Spleen (tissue), 13 donors: ENCODE measurements at places on chromosomes 6 and 20. TPM values are rescaled to one million over a fixed set of nuclear protein-coding genes. Genes with fewer than 3 reads are reported as not detected.

DNA sequence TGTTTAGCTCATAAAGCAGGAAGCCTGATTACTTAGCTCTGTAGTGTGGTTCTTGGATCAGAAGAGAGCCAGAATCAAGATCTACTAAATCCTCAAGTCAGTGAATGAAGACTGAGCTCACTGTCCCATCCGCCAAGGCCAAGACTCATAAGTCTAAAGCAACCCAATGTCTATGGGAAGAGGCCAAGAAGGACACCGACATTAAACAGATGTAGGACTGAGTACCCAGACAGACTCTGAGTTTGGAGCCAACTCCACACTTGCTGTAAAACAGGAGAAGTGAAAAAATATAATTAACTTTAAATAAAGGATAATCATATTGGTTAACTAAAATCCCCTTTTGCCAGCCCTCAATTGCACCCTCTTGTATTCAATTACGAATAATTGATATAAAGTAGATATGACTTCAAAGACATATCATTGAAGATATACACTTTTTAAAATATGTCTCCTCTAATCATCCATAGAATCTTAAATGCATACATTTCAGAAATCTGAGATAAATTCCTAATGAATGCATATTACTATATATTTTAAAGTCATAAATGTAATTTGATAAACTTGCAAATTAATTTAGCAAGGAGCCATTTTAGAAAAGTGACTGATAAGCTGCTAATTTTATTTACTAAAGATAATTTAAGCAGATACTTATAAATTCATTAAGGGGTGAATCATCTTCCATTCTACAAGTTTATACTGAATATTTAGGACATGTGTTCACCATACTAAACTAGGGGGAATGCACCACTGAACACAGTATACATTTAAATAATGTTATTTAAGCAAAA lies 617.0 kb upstream of the ARID1B start:
- no peak for DNase-seq

DNA sequence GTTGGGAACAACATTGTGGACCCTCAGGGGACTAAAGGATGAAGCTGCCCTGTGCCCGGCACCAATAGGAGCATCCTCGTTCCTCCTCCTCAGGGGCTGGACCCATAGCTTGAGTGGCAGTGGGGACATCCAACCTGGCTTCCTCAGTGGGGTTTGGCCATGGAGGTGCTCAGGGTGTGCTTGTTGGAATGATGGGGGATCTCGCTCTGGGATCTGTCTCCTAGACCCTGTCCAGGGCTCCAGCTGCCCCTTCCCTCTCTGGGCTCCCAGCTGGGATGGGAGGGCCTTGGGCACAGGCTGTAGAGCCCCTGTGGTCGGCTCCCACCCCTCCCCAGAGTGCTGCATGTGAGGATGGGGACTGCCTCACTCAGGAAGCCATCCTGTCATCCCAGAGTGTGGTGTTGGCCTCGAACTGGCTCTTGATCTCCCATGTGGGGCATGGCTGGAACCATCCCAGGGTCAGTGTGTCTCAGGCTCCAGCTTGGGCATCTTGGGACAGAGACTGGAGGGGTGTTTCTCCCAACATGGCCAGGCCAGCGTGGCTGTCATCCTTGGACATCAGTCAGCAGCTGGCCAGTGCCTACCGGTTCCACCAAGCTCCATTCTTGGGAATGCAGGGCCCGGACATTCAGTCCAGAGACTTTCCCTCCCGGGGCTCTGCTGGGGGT lies 9.5 kb upstream of the MYT1 start:
- no peak for DNase-seq

The GPX5 gene
- polyA plus RNA-seq: not detected

- no peak for DNase-seq
These were observed 22.1 kb upstream of the SLC22A7 start for GRCh38 chr6:43275801-43276576.

DNA sequence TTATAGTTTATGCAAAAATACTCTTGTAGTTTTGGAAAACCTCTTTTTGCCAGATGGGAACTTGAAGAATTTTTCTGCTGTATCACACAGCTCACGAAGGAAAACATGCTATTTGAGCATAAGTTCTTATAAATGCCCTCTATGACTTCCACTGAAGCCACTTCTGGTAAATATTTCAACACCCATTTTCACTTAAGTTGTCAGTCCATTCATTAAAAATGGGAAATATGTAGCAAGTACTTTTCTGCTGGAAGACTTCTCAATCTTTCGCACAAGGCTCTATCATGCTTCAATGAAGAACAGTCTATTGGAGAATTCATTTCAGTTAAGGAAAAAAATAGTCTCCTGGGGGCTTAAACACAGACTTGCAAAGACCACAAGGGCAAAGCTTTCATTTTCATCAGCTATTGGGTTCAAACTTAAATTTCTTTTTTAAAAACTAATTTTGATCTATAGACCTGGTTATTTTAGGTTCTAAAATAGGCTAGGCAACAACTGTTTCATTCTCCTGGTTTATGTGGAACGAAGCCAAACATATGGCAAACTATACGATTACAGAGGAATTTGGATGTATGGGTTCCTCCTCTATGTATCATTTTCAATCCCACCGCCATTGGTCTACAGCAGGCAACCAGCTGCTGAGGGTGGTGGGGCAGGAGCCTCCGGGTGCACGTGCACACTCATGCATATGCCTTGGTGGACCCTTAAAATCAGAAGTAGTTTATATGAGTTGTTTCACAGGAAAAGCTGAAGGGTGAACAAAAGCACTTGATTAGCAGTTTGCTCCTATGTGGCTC lies 38.7 kb downstream of the LAMA4 start:
- no peak for DNase-seq

The TMX4 gene
- polyA plus RNA-seq: 8.3 TPM

The RIPOR3 gene
- 6.1 TPM for polyA plus RNA-seq

DNA sequence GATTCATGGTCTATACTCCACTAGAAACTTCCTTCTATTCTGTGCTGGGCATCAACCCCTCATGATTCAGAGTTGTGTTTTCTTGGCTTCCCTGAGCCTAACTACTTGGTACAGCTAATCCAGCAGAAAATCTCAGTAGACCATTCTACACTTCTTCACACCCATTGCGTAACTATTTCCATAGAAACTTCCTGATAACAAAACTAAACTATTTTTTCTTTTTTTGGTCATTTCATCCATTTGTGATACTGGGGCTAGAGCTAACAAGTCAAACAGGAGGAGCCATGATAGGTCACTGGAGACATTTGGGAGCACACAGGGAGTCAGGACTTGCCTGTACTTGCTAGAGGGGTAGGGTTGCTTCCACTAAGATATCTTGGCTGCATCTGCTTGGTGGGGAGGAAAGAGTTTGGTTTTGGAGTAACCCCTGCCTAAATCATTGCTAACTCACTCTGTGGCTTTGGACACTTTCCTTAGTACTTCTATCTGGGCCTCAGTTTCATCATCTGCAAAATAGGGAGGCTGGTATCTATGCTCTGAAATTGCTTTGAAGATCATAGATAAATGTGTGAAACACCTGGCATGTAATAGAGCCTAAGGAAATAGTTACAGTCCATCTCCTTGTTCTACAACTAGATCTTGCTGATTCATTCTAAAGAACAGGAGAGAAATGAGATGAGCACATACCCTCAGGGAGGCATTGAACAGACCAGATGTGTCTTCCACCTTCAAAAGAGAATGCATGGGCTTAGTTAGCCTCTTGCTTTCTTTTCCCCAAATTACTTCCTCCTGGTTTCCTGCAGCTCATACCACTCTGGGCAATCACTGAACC lies 127.9 kb upstream of the ADGRF1 start:
- no peak for DNase-seq

GRCh38 chr6:168706471-168707177 lies 265.6 kb downstream of the SMOC2 start:
- DNase-seq: no peak

GRCh38 chr20:23823621-23824324 lies 2.8 kb downstream of the CST2 start:
- no peak for DNase-seq

GRCh38 chr6:154041001-154041400 lies 2.0 kb downstream of the OPRM1 start:
- no peak for DNase-seq

DNA sequence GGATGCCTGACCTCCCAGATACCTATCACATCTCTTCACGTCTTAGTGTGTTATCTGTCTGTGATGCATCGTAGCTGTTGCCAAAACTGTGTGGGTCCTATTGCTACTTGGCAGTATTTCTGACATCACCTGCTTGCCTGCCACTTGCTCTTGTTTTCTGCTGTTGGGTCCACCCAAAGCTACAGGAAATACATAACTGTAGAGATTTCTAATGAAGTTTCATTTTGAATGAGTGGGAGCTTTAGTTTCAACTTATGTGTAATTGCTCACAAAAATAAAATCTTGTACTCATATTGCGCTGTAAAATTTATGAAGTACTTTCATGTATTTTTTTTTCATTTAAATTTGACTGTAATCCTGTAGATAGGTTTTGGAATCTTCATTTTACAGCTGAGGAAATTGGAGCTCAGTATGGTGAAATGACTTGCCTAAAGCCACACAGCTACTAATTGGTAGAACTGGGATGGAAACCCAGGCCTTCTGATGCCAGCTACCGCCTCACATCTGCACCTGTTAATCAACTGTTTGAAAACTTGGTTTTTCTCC lies 113.6 kb upstream of the MAN1A1 start:
- no peak for DNase-seq

DNA sequence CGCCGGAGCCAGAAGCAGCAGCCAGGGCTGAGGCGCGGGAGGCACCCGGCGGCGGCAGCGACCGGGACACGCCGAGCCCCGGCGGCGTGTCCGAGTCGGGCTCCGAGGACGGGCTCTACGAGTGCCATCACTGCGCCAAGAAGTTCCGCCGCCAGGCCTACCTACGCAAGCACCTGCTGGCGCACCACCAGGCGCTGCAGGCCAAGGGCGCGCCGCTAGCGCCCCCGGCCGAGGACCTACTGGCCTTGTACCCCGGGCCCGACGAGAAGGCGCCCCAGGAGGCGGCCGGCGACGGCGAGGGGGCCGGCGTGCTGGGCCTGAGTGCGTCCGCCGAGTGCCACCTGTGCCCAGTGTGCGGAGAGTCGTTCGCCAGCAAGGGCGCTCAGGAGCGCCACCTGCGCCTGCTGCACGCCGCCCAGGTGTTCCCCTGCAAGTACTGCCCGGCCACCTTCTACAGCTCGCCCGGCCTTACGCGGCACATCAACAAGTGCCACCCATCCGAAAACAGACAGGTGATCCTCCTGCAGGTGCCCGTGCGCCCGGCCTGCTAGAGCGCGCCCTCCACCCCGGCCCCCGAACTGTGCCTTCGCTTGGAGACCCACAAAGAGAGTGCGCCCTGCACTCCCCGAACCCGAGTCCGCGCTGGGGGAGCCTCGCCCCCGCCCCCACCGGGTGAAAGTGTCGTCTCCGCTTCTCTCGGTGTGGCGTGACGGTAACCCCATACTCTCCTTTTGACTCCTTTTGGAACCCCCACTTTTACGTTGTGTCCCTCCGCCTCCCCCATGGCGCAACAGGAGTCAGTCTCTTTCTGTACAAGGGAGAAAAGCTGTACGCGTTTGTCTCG lies 1.6 kb downstream of the INSM1 start:
- no peak for DNase-seq

- peak; percentile 84 for DNase-seq
These were observed 12.5 kb downstream of the PRDM1 start for GRCh38 chr6:106098383-106099234.

- DNase-seq: no peak
These were observed 23.6 kb downstream of the IL17A start for GRCh38 chr6:52209770-52210169.

DNA sequence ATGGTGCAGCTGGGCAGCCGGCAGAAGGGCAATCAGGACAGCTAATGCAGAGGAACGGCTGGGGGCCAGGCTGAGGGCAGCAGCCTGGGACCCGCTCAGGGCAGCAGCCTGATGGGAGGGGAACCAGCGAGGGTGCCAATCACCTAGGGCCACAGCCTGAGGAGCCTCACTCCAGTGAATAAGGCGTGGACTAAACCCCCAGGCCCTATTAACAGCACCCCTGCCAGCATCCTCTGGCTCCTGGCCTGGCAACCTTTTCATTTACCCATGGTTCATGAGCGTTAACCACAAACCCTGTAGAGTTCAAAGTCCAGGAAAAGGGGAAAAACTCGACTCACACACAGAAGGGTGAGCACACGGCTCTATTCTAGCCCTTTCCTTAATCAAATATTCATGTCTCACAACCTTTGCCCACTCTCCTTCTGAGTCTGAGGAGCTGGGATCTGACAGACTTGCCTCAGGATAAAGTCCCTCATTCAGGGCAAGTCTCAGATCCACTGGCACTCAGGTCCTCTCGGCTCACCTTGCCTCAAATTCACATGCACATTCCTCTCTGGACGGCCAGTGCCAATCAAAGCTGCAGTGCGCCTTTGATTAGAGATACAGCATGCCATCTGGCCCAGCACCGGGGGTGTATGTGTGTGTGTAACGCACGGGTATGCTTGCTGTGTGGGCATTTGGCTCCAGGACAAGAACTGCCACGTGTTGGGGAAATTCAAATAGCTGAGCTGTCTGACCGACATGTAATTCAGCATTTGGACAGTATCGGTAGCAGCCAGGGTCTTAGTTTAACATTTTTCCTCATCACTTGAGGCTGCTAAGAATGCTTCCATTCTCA lies 86.9 kb upstream of the TRAF3IP2 start:
- no peak for DNase-seq

- no peak for DNase-seq
These were observed 7.2 kb upstream of the HDAC2 start for GRCh38 chr6:113978084-113978675.

DNA sequence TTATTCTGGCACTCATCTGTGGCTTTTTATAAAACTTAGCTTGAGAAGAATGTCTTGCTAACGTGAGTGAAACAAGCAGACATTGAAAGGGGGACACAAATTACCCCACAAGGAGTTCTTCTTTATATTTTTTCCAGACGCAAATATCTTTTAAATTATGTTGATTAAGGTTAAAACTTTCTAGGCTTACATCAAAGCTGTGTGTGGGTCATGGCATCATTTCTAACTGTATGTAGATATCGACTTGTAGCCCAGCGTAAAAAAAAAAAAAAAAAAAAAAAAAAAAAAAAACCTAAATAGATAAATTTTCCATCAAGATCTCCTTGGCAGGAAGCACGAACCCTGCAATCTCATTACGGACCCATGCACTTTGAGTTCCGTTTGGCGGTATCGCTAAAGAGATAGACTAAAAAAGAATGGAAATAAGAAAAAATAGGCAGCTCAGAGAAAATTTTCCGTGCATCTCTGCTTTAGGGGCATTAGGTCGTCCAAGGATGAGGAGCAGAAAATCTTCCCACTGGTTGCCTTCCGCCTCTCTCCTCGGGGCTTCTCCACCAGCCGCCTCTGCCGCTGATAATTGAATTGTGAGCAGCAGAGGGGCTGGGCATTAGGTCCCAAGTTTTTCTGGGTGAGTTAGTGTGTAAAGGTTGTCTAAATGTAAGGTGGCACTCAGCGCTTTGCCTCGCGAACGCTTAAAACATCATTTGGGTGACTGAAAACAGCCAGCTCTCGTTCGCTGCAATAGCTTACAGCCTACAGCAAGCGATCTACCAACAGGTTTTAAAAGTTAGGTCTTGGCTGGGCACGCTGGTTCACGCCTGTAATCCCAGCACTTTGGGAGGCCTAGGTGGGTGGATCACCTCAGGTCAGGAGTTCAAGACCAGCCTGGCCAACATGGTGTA lies 194.0 kb downstream of the TRIM27 start:
- no peak for DNase-seq

The RAET1G gene
- polyA plus RNA-seq: not detected
